ENCODE measurements at places on chromosomes 2 and 18. TPM values are rescaled to one million over a fixed set of nuclear protein-coding genes. Genes with fewer than 3 reads are reported as not detected.

Gene AQP12B
- total RNA-seq, result not detected

DNA sequence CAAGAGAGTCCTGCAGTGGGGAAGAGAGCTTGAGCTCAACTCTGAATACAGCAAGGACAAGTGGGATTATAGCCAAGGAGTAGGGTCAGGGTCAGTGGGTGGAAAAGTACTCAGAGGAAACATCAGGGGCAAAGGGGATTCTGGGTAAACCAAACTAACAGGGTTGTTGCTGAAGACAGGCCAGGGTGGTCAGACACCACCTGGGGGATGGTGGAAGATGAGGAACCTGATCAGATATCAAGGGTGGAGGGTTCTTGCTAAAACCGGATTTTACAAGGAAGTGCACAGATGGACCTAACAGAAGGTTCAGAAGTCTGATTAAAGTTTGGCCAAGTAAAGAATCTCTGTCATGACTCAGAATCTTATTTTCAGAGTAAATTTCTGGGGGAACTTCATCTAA, 16.5 kb downstream of the OSBPL1A start:
- DNase-seq, result no peak

Gene GPR75
- total RNA-seq, result 1.3 TPM

- no peak for DNase-seq
Measured at GRCh38 chr2:117058366-117058765, 756.1 kb upstream of the DDX18 start.

DNA sequence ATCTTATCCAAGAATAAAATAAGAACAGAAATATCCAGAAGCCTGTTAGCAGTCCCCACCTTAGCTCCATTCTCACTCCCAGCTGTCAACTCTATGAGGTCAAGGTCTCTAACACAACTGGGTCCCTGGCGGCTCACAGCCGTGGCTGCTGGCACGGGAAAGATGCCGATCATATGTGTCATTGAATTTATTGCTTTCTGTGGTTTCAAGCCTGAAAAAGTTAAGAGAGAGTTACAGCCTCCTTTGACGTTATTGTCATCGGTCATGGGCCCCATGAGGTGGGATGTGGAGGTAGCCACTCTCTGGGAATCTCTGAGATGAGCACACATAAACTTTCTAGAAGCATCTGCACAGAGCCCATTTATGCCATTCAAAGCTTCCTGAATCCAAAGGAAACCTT, 28.7 kb upstream of the CABLES1 start:
- DNase-seq, result no peak

GRCh38 chr2:173002751-173003541, 72.7 kb upstream of the MAP3K20 start:
- DNase-seq, result no peak

GRCh38 chr18:27969206-27969605, 207.7 kb downstream of the CDH2 start:
- no peak for DNase-seq

Gene SERPINB3
- not detected for total RNA-seq

GRCh38 chr2:168396131-168396530, 59.9 kb upstream of the CERS6 start:
- no peak for DNase-seq

Gene GPBAR1
- 5.7 TPM for total RNA-seq

- DNase-seq, result no peak
Measured at GRCh38 chr2:31193806-31194205, 23.5 kb downstream of the CAPN14 start.

- no peak for DNase-seq
Measured at GRCh38 chr2:40658941-40659340, 207.1 kb upstream of the SLC8A1 start.

- DNase-seq, result no peak
Measured at GRCh38 chr2:196963043-196963442, 36.5 kb upstream of the PGAP1 start.

Gene FEV
- total RNA-seq, result not detected

- DNase-seq, result no peak
Measured at GRCh38 chr2:192314800-192315481, 120.2 kb upstream of the TMEFF2 start.

Gene L3MBTL4
- 19.1 TPM for total RNA-seq

Gene FAM110C
- total RNA-seq, result 5.3 TPM

Data from left cardiac atrium (tissue), 4 donors.